HTR-8/SVneo (cell line): ENCODE measurements at places on chromosomes 7 and 10.
A peak's percentile ranks its signal among the peaks of the same experiment; 100 is the strongest.

GRCh38 chr7:101121991-101122932 is 4.6 kb upstream of the SERPINE1 start:
- DNase-seq, result no peak

DNA sequence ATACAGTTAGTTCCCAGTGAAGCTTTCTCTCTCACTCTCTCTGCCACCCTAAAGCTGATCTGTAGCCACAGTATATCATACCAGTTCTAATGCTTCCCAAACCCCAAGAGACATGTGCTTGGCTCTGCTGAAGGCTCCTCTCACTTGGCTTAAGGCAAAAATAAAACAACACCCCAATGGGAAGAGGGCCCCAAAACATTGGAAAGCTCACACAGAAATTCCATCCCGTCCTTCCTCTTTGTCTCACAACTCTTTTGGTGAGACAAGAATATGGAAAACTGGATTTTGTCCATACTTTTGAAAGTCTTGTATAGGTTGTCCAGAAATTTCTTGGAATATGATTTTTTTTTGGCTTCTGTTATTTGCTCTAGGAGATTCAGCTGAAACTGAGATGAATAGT is 56.1 kb upstream of the WNT16 start:
- DNase-seq, result no peak

GRCh38 chr10:115295213-115295805 is 202.1 kb downstream of the ATRNL1 start:
- no peak for DNase-seq

DNA sequence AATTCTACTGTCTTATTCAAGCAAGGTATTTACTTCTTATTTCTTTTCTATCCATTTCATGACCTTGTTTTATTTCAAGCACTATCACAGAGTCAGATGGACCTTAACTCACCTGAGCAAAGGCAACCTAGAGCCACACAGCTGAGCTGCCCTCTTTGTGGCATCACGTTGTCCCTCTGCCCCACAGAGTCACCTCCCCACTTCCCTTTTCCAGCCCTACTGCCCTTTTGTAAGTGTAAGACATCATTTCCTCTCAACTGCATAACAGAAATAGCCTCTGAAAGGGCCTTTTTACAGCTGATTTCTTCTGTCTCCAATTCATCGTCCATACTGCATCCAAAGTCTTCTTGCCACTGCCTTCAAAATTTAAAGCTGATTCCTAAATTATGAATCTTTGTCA is 946.0 kb downstream of the NRG3 start:
- no peak for DNase-seq

GRCh38 chr7:29013082-29013695 is 55.1 kb upstream of the TRIL start:
- DNase-seq, result no peak

DNA sequence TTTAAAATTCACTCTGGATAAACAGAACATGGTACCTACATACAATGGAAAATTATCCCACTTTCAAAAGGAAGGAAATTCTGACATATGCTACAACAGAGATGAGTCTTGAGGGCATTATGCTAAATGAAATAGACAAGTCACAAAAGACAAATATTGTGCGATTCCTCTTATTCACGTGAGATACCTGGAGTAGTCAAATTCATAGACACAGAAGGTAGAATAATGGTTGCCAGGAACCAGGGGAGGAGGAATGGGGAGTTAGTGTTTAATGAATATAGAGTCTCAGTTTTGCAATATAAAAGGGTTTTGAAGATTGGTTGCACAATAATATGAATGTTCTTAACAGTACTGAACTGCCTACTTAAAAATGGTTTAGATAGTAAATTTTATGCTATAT is 69.8 kb upstream of the WAC start:
- DNase-seq, result no peak

- DNase-seq, result no peak
Measured at GRCh38 chr7:94045581-94045980, 41.4 kb upstream of the BET1 start.

GRCh38 chr7:142773937-142774744 is 3.4 kb downstream of the PRSS2 start:
- DNase-seq, result no peak

DNA sequence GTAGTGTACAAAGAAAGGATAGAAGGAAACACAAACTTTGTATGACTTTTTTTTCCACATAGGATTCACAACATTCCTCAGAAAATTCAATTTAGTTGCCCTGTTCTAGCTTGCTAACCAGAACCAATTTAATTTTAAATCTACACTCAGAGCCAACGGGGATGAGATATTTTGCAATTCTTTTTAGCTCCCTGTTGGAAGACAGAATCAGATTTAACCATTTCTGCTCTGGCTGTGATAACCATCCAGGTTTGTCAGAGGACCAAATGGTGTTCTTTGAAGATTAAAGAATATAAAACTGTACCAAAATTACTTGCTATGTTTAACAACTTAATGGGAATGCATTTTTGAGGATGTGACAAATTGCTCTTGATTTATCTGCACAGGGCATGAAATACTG is 319.7 kb downstream of the HPSE2 start:
- DNase-seq, result no peak

- DNase-seq, result no peak
Measured at GRCh38 chr7:12322284-12322902, 81.3 kb downstream of the VWDE start.

GRCh38 chr7:22001345-22002004 is 55.8 kb upstream of the CDCA7L start:
- DNase-seq, result peak; percentile 83

DNA sequence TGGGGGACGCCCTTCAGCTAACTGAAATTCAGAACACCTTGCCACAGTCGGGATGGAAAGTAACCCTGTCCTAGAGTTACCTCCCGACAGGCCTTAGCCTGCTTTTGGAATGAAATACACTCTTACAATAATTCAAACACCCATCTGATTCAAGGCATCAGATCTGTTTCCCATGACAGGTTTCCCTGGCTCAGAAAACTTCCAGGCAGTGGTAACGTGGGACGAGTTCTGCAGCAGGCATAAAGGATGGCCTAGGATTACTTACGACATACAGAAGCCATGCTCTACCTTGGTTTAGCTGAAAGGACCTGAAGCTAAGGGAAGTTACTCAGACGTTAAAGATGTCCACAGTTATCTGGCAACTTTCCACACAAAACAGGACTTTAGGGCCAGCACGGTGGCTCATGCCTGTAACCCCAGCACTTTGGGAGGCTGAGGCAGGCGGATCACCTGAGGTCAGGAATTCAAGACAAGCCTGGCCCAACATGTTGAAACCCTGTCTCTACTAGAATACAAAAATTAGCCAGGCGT is 5.0 kb downstream of the PAXIP1 start:
- no peak for DNase-seq

DNA sequence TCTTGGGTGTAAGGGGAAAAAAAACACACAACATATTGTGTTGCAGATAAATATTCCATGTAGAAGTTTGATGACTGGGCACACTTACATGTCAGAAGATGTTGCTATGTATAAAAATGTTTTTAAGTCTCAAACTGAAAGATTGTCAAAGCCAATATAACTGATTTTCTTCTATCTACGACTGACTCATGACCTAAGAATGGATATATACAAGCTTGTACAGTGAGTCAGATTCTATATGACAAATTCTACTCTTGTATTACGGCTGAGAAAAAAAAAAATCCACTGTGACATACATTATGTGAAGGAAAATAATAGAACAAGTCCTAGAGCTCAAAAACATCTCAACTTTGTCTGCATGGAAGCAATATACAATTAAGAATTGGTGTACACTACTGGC is 343.0 kb upstream of the PCDH15 start:
- no peak for DNase-seq

DNA sequence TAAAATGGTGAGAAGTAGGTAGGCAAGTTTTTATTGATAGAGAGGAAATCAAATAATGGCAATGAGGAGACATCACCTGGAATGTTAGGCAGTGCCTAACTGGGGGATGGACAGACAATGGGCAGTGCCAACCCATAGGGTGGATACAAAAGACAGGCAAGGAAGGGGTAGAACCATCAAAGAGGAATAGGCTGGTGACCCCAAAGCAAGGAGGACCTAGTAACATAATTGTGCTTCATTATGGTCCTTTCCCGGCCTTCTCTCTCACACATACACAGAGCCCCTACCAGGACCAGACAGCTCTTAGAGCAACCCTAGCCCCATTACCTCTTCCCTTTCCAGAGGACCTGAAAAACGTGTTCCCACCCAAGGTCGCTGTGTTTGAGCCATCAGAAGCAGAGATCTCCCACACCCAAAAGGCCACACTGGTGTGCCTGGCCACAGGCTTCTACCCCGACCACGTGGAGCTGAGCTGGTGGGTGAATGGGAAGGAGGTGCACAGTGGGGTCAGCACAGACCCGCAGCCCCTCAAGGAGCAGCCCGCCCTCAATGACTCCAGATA is 30.0 kb downstream of the PRSS2 start:
- no peak for DNase-seq

GRCh38 chr7:66105263-66105748 is 9.3 kb upstream of the CRCP start:
- DNase-seq, result no peak

GRCh38 chr10:3143791-3144434 is 28.7 kb downstream of the PITRM1 start:
- DNase-seq, result no peak

- DNase-seq, result no peak
Measured at GRCh38 chr7:31236868-31237267, 103.7 kb downstream of the NEUROD6 start.

DNA sequence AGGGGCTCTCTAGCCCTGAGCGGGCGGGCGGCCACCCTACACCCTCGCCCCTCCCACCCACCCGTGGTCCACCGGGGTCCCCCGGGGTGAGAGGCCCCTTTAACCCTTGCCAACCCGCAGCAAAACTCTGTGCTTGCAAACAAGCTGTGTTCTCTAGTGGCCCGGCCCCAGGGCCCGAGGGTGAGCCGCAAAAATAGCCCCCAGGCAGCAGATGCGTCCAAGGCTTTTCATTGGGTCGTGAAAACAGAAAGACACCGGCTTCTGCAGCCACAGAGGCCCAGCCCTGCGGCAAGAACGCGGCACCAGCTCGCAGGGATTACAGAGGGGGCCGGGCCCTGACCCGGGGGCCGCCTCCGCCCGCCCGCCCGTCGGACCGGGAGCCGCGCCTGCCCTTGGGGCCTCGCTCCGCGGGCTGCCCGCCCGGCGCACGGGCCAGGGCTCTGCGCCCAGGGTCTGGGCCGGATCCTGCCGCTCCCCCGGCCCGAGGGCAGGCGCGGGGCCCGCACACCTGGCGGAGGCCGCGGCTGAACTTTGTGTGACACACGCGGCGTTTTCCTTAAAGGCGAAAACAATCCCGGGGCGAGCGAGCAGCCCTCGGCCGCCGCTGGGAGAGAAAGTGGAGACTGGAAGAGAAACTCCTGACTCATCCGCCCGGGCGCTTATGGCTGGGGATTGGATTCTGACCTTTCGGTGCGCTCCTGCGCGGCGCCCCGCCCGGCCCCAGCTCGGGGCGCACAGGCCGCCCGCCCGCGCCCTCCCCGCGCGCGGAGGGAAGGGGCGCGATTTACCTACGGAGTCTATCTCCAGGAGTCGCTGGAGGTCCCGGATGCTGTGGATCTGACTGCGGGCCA is 2.8 kb downstream of the PDGFA start:
- DNase-seq, result no peak

GRCh38 chr10:12107781-12108180 is 21.7 kb upstream of the SEC61A2 start:
- DNase-seq, result no peak

- no peak for DNase-seq
Measured at GRCh38 chr7:29987083-29987482, 2.5 kb downstream of the SCRN1 start.

GRCh38 chr10:132070724-132071123 is 5.0 kb downstream of the JAKMIP3 start:
- no peak for DNase-seq

GRCh38 chr7:156347132-156347531 is 293.4 kb upstream of the RNF32 start:
- no peak for DNase-seq

DNA sequence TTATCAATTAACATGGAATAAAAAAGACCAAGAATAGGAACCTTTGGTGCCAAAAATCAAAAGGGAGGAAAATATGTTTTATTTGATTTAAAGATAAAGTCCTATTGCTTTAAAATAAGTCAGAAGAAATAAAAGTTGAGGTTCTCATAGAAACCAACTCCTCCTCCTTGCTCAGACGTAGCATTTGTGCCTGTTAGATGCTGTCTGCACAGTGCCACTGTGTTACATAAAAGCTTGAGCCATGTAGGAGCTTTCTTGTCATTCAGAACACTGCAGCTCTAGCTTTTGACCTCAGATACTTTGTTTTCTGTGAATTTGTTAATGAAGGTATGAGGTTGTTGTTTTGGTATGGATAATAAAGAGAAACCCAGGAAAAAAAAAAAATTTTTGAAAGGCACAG is 50.3 kb downstream of the LRRC4 start:
- DNase-seq, result no peak

DNA sequence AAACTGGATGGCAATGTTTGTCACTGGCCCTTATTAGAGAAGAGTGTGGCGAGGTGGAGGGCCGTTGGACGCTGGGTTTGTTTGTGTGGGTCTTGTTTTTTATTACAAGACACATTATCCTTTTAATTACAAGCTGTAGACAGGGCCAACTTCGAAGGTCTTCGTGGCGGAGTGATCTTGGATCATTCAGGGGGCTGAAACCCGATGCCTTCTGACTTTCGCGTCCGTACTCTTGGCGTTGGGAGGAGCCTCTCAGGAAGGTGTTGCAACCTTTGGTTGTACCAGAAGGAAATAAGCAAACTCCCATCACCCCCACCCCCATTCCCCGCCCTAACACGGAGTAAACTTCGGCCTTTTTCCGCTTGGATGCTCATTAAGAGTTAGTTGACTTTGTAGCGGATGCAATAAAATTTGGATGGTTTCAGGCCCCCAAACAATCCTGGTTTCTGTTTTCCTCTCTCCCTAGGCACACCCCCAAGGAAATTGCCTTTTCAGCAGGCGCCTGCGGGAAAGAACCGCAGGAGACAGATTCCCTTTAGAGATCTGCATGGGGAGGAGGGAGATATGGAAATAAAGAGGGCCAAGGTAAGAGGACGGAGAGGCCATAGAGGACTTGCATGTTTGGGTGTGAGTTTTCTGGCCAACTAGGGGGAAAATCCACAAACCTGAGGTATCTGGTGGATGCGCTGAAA is 294.5 kb upstream of the NFE2L3 start:
- DNase-seq, result peak; percentile 27
